IMR-90 (cell line): ENCODE measurements at places on chromosomes 5 and 9.

DNA sequence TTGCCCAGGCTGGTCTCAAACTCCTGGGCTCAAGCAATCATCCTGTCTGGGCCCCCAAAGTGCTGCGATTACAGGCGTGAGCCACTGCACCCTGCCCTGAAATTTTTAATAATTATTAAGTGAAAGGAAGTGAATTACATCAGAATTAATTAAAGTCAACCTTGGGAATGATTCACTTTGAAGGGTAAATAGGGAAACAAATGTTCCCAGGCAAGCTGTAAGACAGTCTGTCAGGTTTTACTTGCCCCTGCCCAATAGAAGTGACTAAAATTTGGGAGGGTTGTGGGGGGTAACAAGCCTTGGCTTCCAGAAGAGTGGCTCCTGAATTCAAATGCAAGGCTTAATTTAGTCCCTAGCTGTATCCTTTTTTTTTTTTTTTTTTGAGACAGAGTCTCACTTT lies 1.3 kb upstream of the LIX1 start:
- no peak for DNase-seq

DNA sequence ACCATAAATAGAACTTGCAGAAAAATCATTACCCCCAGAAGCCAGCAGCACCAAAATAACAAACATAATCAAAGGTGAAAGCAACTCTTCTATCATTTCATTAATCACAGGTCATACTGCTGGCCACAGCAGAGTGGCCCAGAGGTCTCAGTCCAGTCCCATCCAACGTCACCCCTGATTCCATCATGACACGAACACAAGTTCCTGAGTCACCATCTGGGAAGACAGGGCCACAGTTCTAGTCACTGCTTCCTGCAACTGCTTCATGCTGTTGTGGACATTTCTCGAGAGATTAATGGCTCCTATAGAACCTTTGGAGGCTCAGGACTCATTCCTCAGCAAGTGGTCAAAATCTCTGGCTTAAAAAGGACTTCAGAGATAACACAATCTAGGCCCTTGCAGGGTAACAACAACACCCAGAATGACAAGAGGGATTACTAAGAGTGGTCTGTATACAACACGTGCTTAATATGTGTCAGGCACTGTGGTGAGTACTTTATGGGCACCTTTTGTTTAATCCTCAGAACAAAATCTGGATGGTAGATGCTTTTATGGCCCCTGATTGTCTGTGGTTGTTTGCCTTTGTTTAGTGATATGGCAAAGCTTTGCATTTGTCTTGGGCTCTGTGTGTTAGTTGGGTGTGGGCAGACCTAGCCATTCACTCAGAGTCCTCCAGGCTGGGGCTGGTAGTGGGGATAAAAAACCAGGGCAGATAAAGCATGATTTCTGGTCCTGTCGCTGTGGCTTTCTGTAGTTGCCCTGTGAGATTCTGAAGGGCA lies 184.3 kb downstream of the DAB2IP start:
- DNase-seq = peak; percentile 20

DNA sequence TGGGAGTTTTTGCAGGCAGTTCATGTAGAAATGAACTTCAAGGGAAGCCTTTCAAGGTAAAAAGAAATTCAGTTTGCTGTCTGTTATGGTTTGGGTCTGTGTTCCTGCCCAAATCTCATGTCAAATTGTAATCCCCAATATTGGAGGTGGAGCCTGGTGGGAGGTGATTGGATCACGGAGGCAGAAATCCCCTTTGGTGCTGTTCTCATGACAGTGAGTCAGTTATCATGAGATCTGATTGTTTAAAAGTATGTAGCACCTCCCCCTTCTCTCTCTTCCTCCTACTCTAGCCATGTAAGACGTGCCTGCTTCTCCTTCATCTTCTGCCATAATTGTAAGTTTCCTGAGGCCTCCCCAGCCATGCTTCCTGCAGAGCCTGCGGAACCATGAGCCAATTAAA lies 341.4 kb downstream of the ARHGEF28 start:
- DNase-seq = peak; percentile 25

DNA sequence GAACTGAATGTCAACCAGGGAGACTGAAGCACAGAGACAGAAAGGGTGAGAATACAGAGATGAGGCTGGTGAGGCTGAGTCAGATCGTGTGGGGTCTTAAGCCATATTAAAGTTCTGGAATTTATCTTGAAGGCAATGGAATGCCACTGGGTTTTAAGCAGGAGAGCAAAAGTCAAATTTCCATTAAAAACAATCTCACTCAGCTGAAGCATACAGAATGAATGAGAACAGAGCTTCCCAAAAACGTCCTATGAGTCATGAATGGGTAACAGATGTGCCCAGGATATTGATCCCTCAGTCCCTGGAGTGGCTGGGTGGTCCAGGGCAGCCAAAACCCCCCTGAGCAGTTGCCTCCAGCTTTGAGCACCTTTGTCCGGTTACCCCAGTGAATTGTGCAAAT lies 44.9 kb downstream of the PFDN1 start:
- peak; percentile 57 for DNase-seq

- no peak for DNase-seq
These were observed 149.5 kb downstream of the ADAMTSL1 start for GRCh38 chr9:18623221-18624079.

GRCh38 chr9:70092190-70092589 lies 48.5 kb downstream of the MAMDC2 start:
- no peak for DNase-seq

- peak; percentile 72 for DNase-seq
These were observed 341.1 kb downstream of the MAT2B start for GRCh38 chr5:163846512-163846911.

DNA sequence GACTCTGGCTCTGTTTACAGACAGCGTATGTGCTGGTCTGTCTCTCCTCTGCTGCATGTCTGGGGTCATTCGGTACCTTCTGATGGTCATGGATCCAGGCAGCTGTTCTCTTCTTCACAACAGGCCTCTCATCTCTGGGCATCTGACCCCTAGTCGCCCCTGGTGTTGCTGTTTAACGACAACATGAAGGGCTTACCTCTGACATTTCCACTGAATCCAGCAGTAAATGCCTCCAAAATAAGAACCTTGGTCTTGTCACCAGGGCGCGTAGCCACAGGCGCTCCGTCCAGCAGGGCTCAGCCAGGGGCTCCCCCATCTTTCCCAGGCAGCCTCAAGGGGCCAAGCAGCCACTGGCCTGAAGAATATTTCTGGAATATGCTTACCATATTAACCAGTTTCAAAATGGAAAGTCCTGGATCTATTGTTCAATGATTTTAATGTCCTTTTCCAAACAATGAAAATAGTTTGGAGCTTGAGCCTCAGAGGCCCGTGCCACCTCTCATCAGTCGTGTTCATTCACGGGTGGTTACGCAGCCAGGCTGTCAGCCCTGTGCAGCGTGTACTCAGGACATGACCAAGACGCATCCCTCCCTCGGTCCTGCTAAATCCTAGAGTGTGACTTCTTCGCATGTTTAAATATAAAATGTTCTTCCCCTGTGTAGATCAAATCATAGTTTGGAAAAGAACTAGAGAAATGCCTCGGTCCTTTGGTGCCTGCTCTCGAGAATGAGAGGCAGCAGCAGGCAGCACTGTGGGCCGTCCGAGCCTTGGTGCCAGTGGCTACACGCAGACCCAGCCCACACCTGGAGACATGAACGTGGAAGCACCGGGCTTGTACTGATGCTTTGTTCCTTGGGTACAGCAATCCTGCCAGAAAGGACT lies 30.1 kb upstream of the LRRC14B start:
- no peak for DNase-seq

DNA sequence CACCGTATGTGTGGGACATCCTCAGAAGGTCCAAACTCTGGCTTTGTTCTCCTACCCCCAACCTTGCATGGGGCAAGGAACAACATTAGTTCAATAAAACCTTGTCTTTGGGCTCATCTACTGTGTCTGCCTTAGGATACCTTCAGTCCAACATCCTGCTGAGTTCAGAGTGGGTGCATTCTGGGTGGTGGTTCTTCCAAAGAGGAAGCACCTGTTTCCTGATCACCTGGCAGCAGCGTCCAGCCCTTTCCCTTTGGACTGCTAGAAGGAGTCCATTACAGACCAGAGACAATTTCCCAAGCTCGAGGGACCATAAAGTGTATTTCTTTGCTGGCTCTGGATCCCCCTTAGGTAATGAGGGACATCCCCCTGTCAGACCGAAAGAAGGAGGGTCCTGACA lies 154.1 kb downstream of the SEMA6A start:
- no peak for DNase-seq

DNA sequence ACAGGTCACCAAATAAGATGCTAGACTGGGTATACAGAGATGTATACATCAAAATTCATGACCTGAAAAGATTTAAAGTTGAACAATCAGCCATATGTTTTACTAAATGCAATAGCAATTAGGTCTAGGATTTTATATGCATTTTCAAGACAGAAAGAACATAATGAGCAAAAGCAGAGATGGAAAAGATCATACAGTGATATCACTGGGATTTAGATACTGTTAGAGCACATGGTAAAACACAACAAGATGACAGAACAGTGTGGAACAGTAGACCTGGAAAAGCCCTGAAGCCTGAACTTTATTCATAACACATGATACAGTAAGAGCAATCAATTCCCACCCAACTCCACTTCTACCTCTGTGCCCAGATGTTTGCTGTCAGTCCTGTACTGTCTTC lies 585.9 kb downstream of the PRR16 start:
- no peak for DNase-seq

GRCh38 chr5:136226401-136226800 lies 33.4 kb upstream of the SMIM32 start:
- no peak for DNase-seq

GRCh38 chr5:57408714-57409113 lies 73.9 kb downstream of the ACTBL2 start:
- DNase-seq = peak; percentile 63

DNA sequence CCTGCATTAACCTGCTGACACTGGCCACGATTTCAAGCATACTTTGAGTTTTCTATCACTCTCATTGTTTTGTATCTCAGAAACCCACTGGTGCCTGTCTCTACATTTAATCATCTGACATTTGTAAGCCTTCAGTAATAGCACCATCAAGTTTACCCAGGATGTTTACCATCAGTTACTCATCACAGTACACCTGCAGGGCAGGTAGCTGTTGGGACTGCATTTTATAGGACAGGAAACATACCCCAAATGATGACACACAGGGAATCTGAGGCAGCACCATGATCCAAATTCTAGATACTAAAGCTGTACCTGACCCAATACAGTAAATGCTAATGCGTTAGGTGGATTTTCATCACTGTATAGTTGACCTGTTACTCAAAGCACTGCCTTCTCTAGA lies 114.2 kb downstream of the FEM1C start:
- DNase-seq = no peak

DNA sequence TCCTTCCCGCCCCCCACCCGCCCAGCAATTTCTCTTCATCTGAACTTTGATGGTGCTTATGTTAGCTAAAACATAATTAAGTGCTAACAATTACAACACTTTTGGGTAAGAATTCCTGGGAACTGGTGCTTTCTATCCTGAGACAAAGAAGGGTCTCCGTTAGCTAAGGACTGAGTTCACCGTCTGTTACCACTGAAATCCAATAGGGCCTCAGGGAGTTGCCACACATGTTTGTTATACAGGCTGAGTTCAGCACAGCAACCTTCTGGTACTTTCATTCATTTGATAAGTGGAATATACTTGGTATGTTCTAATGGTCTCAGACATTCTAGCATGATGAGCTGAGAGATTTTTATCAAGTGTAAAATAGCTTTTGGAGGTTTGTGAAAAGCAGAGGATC lies 437.9 kb downstream of the EFNA5 start:
- no peak for DNase-seq
